NCI-H774 (cell line): ENCODE measurements at places on chromosomes 11 and 22.
A peak's percentile ranks its signal among the peaks of the same experiment; 100 is the strongest.

- no peak for DNase-seq
Measured at GRCh38 chr11:113026778-113027177, 65.6 kb downstream of the NCAM1 start.

DNA sequence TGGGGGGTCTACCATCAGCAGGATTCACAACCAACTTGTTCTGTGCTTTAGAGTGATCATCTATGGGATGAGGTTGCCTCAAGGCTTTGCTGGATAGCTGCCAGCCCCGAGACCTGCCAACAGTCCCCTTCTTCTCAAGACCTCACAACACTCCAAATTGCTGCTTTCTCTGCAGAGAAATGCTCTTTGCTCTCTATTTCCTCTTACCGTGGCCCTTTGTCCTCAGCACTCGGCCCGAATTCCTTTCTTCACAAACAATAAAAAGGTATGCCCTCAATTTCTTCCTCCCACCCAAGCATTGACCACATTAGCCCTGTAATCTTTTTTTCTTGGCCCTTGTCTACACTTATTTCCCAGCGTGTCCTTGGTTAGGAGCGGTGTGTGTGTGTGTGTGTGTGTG is 147.4 kb upstream of the SNX19 start:
- no peak for DNase-seq

DNA sequence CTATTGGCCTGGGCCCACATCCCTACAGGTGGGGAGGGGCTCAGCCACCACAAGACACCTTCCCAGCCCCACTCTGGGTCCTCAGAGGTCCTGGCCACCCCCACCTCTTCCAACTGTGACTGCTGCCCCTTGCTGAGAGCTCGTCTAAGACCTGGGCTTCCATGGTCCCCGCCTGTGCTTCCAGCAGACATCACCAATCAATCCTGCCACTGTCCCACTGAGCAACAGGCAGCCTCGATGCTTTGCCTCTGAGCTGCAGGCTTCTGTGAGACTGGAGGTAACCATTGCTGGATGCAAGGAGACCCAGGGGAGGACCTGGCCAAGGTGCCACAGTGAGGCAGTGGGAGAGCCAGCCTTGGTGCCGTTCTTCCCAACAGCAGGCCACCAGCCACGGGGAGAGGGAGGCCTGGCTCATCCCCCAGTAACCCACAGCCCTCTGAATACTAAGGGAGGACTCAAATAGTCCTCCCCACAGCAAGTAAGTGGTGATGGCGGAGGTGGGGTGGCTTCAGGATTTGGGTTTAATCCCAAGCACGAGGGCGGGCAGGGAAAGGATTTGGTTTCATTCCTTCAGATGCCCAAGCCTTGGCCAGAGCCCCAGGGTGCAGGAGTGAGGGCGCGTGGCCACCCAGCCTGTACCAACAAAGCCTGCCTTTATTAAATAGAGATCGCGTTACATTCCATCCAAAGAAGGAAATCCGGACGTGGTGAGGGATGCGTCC is 5.5 kb upstream of the FADS3 start:
- DNase-seq = no peak

DNA sequence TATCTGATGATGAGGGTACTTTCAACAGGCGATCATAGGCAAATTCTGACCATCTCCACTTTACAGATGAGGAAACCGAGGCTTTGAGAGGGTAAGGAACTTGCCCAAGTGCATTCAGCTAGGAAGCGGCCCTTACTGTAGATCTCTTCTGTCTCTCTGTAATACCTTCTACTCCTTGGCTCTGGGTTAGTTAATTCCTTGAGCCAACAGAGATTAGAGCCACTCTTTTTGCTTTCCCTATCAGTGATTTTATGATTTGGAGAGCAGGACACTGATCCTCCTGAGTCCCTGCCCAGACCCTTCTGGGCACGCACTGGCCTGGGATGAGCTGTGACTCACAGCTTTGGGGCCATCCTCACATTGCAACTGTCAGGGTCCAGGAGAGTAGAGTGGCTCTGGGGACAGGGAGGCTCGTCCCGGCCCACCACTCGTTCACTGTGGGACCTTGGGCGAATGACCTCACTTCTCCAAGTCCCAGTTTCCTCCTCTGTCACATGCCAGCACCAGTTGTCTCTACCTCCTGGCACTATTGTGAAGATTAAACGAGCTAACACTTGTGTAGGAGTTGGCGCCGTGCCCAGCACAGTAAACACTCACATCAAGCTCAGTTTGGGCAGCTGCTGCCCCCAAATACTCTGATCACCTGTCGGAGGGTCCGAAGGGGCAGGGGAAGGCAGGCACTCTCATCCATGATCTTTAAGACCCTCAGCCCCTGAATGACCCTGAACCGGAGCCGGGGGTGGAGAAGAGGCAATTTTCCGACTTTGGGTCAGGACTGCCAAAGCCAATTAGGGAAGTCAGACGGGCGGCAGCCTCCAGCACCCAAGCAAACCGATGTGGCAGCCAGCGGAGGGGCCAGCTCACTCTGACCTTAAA is 235.0 kb downstream of the MIAT start:
- peak; percentile 65 for DNase-seq

DNA sequence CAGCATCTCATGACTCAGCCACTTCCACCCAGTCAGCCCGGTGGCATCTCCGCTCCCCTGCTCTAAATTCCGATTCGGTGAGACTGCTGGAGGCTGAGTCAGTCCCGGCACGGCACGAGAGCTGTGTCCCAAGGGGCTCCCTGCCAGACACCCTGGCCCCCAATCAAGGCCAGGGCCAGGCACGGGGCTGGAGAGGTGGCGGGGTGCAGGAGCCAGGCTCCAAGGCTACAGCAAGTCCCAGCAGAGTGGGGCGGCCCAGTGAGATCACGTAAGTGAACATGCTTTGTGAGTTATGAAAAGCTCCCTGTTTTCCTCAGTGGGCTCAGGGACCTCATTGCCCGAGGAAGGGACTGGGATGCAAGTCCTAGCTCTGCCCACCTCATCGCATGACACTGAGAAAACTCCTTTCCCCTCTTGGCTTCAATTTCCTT is 3.0 kb downstream of the C11orf68 start:
- DNase-seq = no peak

GRCh38 chr11:1041936-1042608 is 5.6 kb upstream of the MUC6 start:
- no peak for DNase-seq

GRCh38 chr11:123460012-123460700 is 30.1 kb downstream of the GRAMD1B start:
- peak; percentile 31 for DNase-seq

GRCh38 chr11:111378861-111379601 is at the start of gene POU2AF1:
Gene POU2AF1, minus strand, starts transcription at chr11:111379275. Its CDS starts 98 bp downstream, at chr11:111379177.
- no peak for DNase-seq

GRCh38 chr11:575996-576768 is at the start of gene PHRF1:
Gene PHRF1, plus strand, starts transcription at chr11:576470. Its CDS starts 5,043 bp downstream, at chr11:581513.
- peak; percentile 89 for DNase-seq
